ENCODE measurements at places on chromosomes 6 and 20.

DNA sequence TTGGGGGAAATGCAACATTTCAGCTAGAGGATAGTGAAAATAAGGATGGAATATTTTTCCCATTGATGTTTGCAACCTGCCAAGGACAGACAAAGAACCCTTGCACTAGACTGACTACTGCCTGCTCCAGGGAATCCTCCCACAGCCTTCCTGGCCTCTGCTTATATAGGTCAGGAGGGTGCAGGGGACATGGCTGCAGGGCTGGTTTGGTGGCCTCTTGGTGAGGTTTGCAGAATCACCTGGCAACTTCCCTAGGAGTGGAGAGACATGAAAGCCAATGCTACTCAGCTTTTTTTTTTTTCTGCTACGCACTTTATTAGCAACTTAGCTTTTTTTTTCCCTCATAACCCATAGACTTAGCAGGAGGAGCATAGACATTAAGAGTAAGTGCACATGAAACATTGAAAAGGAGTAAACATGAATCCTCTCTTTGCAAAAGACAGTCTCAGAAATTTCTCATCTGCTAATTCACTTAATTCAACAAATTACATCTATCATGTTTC is 39.8 kb upstream of the CDYL start:
- peak; percentile 81 for DNase-seq

- peak; percentile 80 for DNase-seq
These were observed 15.0 kb downstream of the MBOAT1 start for GRCh38 chr6:20197251-20197650.

DNA sequence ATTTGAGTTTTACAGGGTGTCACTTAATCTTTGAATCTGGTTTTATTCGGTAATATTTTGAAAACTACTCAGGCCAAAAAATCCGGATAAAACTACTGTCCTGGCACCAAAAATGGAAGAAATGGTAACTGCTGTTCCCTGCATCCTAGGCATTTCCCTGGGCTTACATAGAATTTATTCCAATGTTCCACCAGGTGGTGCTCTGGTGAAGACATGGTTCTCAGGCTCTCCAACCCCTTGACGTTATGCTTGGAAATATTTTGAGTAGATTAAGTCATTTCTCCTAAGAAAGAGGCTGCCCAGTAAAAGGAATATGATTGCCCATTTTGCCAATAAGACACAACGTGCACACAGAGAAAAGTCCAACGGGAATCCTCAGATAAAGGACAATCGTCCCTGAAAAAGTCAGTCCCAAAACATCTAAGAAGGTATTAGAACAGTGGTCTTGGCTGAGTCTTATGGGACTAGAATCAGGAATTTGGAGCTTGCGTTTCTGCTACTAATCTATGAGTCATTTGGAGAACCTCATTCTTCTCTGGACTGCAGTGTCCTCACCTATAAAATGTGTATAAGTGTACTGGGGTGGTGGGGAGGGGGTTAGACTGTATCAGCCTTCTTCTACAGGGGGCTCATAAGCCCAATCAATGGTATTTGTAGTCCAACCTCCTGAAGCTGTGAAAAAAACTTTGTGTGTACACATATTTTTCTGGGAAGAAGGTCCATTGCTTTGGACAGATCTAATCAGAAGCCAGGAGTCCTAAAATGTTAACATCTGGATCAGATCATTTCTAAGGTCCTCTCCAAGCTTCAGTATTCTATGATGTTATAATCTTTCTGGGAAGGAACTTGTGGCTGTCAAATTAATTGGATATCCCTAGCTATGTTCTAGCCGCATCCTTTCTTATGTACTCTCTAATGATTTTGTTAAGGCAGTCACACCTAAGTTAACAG is 131.0 kb upstream of the BMP2 start:
- DNase-seq: peak; percentile 61

GRCh38 chr6:134424165-134424797 is 106.4 kb upstream of the SGK1 start:
- no peak for DNase-seq

DNA sequence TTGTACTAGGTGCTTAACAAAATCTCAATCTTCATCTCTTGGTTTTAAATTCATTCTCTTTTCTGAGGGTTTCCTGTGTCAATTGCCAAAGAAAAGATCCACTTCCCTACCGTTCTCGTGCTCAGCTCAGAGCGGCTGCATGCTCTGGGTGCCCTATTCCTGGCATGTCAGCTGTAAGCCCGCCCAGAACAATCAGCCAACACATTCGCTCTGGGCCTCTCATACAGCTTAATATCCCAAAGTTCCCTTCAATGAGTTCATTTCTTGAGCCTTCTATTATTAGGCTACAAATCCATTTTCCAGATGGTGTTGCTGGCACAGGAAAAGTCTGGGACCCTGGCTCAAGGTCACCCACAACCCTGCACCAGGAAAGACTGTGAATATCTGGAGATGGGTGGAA is 24.3 kb upstream of the LRFN2 start:
- DNase-seq: no peak

DNA sequence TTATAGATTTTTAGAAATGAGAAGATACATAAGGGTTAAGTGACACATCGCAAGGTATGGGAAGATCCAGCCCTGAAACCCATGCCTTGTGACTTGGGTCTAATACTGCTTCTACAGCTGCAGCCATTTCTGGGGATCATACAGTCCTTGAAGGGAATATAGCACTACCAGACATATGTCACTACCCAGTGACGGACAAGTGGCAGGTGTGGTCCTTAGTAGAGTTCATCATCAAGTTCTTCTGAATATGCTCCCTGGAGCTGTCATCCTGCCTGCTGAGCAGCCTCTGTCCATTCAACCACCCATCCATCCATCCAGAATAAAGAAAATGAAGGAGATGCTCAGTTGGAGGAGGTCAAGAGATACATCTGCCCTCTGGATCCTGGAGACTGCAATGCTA is 118.6 kb upstream of the ASF1A start:
- peak; percentile 13 for DNase-seq

GRCh38 chr20:44138867-44139266 is 48.1 kb downstream of the JPH2 start:
- DNase-seq: no peak

GRCh38 chr20:24721891-24722568 is 227.0 kb upstream of the CST7 start:
- DNase-seq: peak; percentile 60

GRCh38 chr20:1402149-1402548 is 9.3 kb upstream of the FKBP1A start:
- DNase-seq: no peak

- DNase-seq: no peak
These were observed 435.8 kb upstream of the JARID2 start for GRCh38 chr6:14810021-14810420.

GRCh38 chr6:37788259-37788658 is 31.3 kb upstream of the ZFAND3 start:
- peak; percentile 73 for DNase-seq

- DNase-seq: no peak
These were observed 24.3 kb upstream of the MRPS10 start for GRCh38 chr6:42241915-42242314.

GRCh38 chr6:79614326-79615305 is 16.5 kb upstream of the SH3BGRL2 start:
- DNase-seq: peak; percentile 63

DNA sequence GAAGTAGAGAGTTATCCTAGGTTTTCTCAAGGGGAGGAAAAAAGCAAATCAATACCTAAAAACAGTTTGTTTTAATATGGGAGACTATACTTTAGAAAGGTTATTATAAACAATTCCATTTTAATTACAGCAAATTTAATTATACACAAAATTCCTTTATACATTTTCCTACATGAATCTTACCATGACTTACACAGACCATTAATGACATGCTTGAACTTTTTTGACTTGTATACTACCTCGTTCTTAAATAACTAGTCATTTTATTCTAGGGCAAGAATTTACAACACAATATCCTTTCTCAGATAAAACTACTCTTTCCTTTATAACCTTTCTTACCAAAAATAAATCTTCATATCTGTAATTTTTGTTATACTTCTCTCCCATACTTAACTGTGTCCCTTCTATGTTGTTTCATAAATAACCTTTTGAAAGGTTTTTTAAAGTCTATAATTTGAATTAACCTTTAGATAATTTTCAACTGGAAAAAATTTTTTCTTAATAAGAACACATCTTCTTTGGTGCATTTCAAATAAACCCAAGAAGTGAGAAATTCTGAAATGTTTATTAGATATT is 729.4 kb downstream of the TENT5A start:
- DNase-seq: no peak

DNA sequence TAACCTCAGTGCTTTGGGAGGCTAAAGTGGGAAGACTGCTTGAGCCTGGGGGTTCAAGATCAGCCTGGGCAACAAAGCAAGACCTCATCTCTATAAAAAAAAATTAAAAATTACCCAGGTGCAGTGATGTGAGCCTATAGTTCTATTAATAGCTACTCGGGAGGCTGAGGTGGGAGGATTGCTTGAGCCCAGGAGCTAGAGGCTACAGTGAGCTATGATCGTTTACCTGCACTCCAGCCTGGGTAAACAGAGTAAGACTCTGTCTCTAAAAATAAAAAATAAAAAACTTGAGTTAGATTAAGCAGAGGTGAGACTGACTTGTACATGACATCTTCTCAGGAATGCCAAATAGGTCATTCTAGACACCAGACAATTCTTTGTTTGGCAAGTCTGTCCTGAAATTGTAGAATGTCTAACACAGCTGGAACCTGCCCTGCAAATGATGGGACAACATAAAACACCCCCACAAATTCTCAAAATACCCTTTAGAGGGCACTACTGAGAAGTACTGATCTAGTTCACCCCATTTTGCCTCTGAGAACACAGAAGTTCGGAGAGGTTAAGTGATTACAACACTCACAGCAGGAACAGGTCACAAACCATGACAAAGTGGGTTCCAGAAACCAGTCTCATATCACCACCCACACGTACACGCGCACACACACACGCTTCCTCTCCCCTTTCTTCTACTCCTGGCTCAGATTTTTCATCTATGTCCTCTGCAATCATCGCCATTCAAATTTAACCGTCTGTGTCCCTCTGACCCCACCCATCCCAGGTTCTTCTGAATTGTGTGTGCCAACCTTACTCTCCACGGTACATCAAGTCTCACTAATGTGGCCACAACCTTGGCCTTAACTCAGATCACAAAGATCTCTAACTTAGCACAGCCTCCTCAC is 38.3 kb downstream of the ARHGAP18 start:
- no peak for DNase-seq

DNA sequence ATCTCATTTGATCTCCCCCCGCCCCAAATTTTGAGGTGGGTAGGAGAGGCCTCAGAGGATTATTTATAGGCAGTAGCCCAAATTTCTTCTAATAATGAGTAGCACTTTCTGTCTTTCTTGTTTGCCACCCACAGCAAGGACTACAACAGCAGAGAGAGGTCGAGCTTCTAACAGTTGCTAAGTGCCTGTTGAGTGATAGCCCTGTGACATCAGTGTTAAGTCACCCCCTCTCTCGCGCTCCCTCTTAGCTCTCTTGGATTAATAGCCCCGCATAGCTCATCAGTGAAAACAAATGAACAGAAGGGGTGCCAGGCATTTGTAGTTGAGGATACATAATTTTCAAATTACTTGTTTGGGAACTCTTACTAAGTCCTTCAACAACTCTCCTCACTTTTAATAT is 3.5 kb downstream of the ANKRD60 start:
- no peak for DNase-seq

DNA sequence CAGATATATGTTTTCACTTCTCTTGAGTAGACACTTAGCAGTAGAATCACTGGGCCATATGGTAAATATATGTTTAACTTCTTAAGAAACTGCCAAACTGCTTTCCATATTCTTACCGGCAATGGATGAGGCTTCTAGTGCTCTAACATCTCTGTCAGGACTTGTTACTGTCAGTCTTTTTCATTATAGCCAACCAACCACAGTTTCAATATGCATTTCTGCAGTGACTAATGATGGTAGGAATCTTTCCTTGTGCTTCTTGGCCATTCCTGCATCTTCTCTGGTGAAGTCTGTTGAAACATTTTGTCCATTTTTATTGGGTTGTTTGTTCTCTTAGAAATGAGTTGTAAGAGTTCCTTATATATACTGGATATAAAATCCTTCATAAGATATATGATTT is 66.0 kb upstream of the SYNDIG1 start:
- no peak for DNase-seq

- DNase-seq: peak; percentile 11
These were observed 19.3 kb downstream of the TMEM74B start for GRCh38 chr20:1165521-1165920.

- no peak for DNase-seq
These were observed 150.7 kb downstream of the UTRN start for GRCh38 chr6:144435602-144436426.

DNA sequence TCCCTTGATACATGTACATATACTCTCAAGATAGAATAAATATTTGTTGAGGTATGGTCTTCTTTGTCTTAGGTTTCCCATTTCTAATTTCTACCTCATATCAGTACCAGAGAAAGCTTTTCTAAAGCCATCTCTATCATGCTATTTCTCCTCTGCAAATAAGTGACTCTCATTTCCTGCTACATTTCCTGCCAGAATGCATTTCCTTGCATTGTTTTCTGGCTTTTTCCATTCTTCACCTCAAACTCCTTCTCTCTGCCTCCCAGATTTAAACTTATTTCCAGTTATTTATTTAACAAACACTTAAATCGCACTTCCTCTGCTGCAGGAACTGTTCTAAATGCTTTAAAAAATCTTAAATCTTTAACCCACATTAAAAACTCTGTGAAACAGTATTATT is 74.4 kb upstream of the STMND1 start:
- no peak for DNase-seq

DNA sequence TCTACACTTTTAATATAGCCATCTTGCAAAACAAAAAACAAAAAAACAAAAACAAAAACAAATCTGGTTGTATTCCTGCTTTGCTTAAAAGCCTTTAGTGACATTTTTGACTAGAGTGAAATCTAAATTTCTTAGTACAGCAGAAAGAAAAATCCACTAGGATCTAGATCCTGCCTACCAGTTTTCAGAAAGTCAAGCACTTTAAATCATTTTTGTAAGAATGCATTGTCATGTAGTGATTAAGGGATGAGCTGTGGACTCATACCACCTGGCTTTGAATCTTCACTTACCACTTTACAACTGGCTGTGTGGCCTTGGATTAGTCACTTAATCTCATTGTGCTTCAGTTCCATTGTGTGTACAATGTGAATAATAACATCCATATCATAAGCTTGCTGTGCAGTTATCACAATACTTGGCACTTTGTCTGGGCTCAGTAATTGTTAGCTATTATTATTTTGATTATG is 4.0 kb downstream of the MKKS start:
- DNase-seq: no peak

DNA sequence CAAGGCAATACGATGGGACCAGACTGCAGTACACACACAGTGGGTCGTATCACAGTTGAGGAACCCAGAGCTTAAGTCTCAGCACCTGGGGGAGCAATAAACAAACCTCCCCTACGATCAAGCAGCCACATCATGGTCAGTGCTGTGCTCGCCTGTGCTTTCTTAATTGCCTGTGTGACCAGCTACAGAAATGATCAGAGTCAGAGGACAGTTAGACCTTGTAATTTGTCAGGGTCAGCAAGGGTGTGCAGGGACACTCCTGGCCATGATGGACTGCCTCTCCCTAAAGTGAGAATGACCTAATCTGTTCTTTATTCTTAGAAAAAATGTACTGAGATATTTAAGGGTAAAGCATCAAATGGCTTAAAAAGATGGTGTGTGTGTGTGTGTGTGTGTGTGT is 78.4 kb downstream of the OPRM1 start:
- DNase-seq: no peak

- no peak for DNase-seq
These were observed 69.5 kb upstream of the FOXQ1 start for GRCh38 chr6:1242446-1242845.

- no peak for DNase-seq
These were observed 3.9 kb downstream of the SLC22A2 start for GRCh38 chr6:160254467-160255312.

Data from islet precursor cell (in vitro differentiated cells).